ENCODE measurements at places on chromosomes 3 and 15.

GRCh38 chr3:158018462-158018861, 87.8 kb downstream of the SHOX2 start:
- DNase-seq: no peak

DNA sequence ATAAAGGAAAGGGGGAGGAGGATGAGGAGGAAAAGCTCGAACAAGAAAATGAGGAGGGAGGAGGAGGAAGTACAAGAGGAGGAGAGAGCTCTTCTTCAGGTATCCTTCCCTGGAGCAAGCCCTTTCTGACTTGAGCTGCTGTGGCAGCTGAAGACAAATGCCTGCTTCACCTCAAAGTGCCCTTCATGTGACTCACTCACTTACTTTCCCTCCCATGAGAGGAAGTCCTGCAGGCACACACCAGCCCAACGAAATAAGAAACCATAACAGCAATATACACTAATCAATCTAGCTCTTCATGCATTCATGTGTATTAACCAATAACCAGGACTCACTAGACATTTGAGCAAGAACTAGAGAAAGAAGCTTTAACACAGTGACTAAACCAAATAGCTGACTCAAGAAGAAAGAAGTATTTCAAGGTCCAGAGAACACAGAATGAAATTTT, 251.9 kb downstream of the IGSF11 start:
- no peak for DNase-seq

DNA sequence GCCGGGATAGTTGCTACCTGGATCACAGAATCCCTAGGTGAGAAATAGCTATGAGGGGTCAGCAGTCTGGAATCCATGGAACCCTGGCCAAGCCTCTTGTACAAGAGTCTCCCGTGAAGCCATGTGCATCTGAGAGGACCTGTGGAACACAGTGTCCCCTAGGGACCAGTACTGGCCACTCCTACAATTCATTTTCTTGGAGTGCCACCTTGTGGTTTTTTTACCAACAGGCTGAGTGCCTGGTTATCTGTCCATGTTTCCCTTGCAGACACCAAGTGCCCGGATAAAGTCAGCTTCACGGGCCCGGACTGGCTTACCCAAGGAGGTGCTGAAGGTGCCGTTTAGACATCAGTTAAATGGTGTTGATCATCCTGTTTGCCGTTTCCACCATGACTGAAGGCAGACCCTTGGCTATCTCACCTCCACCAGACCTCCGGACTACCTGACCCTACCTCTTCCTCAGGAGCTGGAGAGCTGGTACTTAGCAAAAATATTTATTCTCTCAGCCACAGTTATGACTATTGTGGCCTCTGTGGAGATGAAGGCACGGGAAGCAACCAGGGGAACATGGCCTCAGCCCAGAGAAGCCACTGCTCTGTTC, 93.9 kb downstream of the RBPMS2 start:
- DNase-seq: no peak

GRCh38 chr3:9119331-9119730, 130.1 kb downstream of the SRGAP3 start:
- no peak for DNase-seq

DNA sequence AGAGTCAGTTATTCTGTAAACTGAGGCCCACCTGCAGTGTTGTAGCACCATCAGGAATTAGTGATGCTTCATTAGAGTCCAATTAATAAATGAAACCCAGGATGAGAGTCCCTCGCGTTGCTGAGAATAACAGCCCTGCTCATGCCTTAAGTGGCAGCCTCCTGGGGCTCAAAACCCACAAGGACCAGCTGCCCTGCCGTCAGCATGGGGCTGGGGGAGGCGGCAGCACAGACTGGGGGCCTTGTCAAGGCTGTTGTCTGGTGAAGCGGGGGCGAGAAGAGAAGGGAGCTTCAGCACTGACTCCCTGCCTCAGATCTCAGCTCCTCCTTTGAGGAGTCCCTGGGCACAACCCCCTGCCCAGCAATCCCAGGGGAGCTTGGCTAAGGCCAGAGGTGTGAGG, 21.0 kb downstream of the CCDC33 start:
- DNase-seq: no peak

DNA sequence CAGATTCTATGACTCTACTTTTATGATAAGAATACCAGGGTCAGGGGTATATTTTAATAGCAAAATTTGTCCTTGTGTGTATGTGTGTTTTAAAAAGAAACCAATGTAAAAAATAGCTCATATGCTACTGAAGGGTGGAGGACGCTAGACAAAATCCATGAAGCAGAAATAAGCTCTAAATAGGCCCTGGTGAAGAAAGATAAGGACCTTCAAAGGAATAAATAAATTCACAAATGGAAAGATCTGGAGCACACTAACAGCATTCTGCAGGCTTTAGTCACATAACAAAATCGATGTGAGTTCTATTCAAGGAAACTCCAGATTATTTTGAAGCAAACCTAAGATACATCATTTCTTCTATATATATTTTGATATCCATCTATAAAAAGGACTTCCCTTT, 27.2 kb upstream of the ATP11B start:
- DNase-seq: no peak

DNA sequence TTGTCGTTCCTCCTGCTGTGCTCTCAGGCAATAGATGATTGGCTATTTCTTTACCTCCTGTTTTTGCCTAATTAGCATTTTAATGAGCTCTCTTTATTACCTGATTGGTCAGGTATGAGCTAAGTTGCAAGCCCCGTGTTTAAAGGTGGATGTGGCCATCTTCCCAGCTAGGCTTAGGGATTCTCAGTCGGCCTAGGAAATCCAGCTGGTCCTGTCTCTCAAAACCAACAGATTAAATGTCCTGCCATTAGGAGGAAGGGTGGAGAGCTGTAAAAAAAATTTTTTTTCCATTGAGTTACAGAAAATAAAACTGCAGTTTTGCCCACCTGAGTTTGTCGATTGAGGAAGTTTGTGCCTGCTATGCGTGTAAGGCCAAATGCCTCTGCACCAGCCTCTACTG, 5.4 kb upstream of the ACSBG1 start:
- no peak for DNase-seq

GRCh38 chr15:52018244-52018643, 775 bp upstream of the MAPK6 start:
- no peak for DNase-seq

- DNase-seq: peak; percentile 52
These were observed 36.7 kb upstream of the ZBTB38 start for GRCh38 chr3:141331377-141332318.

- DNase-seq: no peak
These were observed 202.0 kb upstream of the IL12A start for GRCh38 chr3:159786489-159787177.

GRCh38 chr15:90161950-90162361, 39.2 kb upstream of the SEMA4B start:
- DNase-seq: no peak

DNA sequence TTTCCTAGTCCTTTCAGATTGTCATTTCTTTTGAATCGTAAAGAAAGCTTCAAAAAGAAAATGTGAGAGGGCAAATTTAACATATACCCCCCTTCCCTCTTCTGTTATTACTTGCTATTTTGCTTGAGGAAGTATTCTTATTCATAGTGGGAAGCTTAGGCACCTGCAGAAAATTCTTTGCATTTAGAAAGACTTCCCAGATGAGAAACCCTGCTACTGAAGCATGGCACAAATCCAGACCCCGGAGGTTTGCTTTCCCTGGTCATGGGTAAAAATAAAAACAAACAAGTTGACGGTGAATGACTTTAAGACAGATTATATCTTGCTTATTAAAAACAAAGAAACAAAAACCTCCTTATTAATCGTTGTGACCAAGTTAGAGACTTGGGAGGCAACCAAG, 93.9 kb downstream of the IL5RA start:
- DNase-seq: no peak

DNA sequence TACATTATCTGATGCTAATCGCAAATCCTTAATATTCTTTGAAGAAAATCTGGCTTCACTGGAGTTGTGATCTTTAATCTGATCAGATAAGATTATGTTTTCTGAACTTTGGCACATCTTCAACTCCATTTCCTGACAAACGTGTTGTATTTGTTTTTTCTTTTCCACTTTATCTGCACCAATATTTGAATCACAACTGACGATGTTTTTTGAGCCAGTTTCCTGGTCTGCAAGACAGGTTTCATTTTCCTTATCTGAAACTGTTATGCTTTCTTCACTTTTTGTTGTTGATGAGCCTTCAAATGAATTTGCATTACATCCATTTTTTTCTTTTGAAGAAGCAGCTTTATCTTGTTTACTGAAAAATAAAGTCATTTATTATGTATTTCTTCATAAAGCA, 101.5 kb downstream of the ZNF280D start:
- no peak for DNase-seq

DNA sequence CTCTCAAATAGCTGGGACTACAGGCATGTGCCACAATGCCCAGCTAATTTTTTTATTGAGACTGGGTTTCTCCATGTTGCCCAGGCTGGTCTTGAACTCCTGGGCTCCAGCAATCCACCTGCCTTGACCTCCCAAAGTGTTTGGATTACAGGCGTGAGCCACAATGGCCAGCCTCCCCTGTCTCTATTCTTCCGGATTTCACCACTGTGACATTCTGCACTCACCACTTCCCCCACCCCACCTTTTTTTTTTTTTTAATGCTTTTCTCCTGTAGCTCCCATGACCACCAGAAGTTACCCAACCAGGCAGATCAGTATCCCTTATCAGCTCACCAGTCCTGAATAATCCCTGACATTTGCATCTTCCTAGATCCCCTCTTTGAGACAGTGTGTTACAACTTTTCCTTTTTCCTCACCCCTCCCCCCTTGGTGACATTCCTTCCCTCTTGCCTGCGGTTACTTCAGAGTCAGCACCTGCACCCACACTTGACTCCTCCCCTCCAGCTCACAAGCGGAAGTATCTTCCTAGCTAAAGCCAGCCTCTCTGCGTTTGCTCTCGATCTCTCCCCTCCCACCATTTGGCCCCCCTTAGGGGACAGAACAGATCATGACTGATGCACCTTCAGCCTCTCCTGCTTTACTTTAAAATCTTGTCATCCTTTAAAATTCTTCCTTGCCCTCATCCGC, 13.5 kb upstream of the ZNF592 start:
- no peak for DNase-seq

GRCh38 chr3:79490165-79491028, 277.4 kb downstream of the ROBO1 start:
- DNase-seq: no peak
